Activated CD8-positive, alpha-beta memory T cell treated with anti-CD3 and anti-CD28 coated beads for 48 hours (primary cell): ENCODE measurements at places on chromosomes 16 and 17.

GRCh38 chr16:5865236-5865635 lies 767.6 kb upstream of the EEF2KMT start:
- no peak for DNase-seq

DNA sequence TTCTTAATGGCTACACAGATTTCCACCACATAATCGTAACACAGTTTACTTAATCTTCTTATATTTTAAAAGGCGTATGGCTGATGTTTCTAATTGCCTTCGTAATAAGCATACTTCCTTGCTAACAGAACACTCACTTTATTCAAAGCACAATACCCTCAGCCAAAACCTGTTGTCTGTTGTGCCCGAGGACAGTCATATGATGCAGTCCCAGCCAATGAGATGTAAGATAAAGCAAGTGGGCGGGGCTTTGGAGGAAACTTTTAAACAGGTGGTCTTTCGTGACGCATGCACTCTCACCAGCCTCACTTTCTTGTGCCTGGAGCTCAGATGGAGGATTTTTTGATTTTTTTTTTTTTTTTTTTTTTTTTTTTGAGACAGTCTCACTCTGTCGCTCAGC lies 174.1 kb downstream of the ZFHX3 start:
- DNase-seq = no peak

GRCh38 chr17:21374441-21375161 lies 1.6 kb upstream of the KCNJ12 start:
- no peak for DNase-seq

- no peak for DNase-seq
Measured at GRCh38 chr17:78324391-78325075, 35.3 kb downstream of the SOCS3 start.

DNA sequence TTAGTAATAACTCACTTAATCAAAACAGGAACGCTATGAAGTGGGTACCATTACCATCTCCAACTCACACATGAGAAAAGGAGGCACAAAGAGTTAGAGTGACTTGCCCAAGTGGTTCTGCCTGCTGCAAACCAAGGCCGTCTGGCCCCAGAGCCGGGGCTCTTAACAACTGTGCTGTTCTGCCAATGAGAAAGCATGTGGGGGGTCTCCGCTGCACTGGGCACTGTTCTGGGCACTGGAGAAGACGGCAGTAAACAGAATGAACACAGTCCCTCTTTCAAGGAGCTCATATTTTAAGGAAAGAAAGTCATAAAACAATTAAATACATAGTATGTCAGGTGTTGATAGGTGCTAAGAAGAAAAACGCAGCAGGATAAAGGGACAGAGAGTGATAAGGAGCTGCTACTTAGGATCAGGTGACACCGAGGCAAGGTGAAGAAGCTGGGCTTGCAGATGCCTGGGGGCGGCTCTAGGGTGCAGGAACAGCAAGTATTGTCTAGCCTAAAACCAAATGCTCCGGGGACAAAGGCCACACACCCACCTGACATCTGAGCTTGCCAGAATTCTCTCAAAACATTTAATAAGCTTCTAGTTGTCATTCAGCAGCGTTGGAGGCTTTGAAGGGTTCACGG lies 6.5 kb downstream of the STX8 start:
- DNase-seq = no peak

GRCh38 chr17:40448639-40449261 lies 5.5 kb downstream of the IGFBP4 start:
- DNase-seq = no peak

- DNase-seq = no peak
Measured at GRCh38 chr16:83171396-83171795, 544.6 kb downstream of the CDH13 start.

DNA sequence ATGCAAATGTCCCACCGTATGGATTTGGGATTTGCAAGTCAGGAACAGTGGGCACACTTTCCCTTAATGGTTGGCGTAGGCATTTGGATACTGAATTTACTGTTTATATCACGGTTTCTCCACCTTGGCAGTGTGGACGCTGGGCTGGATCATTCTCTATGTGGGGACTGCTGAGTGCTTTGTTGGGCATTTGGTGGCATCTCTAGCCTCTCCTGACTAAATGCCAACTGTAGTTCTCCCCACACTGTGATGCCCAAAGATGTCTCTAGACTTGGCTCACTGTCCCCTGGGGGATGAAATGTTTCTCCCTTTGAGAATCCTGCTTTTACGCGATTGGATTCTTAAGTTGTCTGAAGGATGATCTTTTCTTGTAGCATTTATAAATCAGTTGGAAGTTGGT lies 49.0 kb downstream of the RBFOX1 start:
- DNase-seq = no peak

DNA sequence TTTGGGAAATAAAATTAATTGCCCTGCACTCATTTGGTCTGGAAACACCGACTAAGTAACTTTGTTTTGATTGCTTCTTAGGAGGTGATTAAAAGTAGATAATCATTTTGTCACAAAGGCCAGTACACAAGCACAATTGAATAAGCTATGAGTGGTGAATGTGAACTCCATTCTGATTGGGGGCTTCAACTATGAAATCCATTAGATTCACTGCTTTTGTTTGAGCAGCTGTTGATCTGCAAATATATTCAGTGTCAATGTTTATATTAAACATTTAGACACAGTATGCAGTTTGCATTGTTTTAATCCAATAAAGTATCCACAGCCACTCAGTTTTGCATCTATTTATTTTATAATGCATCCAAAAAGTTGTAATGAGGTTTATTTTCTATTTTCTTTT lies 817.5 kb downstream of the CDH11 start:
- no peak for DNase-seq

GRCh38 chr16:64951193-64951592 lies 170.7 kb downstream of the CDH11 start:
- no peak for DNase-seq

- no peak for DNase-seq
Measured at GRCh38 chr17:75803883-75804282, 19.3 kb downstream of the UNK start.

GRCh38 chr16:69853481-69853880 lies 91.3 kb downstream of the WWP2 start:
- DNase-seq = no peak

DNA sequence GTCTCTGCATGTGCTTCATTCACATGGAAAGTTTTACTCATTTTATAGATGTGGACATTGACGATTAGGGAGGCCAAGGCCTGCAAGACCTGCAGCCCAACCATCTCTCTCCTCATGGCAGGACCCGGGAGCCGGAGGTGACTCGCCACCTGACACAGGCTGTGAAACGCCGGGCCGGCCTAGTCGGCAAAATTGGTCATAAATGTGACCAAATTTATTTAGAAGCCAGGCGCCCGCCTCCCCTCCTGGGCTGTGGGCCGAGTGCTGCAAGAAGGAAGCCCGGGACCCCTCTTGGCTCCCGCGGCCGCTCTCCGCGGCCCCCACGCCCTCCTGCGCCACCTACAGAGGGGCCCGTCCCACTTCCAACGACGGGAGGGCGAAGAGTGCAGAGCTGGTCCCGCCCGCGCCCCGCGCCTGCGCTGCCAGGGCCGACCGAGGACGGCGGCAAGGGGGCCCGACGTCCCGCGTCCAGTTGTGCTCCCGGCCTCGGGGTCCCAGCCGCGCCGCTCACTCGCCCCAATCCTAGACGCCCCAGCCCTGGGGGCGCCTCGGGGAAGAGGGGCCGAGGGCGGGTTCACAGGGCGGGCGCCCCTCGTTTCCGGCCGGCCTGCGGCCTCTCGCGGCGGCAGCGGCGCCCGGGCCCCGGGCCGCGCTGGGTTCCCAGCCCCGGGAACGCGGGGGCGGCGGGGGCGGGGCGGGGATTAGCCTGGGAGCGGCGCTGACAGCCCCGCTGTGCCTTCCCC lies 47.5 kb downstream of the WNT3 start:
- no peak for DNase-seq

DNA sequence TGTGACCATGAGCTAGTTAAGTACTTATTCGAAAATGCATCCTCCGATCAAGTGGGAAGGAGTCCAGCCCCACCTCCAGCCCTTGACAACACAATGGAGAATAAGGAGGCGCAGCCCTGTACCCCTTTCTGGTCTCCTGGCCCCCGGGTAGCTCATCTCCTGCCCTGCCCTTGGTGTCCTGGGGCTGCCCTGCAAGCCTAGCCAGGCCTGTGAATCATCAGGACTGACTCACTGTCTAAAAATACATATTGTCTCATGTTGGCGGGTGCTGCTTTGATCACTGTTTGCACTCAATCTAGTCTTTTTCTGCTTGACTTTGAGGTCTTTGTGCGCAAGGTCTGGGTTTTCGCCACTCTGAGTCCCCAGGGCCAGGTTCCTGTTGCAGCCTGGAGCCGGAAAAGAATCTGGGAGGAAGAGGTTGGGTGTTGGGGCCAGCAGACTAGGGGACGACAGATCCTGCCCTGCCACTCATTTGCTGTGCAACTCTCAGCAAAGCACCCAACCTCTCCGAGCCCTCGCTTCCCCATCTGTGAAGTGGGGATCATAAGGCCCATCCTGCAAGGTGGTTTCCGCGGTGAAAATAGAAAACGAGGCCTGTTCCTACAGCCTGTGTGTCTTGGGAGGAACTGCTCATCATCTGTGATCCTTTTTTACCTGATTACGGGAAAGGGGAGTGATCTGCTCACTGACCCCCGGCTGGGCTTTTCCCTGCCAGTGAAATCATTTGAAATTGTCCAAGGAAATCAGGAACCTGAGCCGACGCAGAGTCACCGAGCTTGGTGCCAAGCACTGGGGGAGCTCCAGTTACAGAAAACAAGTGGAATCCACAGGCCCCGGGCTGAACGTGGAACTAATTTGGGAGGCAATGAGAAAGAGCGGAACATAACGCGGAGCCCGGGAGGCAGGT lies 230.4 kb downstream of the PARN start:
- DNase-seq = no peak

GRCh38 chr16:51665436-51665998 lies 514.4 kb upstream of the SALL1 start:
- no peak for DNase-seq

- no peak for DNase-seq
Measured at GRCh38 chr17:77237232-77238008, 96.7 kb downstream of the SEC14L1 start.

- DNase-seq = no peak
Measured at GRCh38 chr17:80925688-80926335, 65.8 kb upstream of the CHMP6 start.

DNA sequence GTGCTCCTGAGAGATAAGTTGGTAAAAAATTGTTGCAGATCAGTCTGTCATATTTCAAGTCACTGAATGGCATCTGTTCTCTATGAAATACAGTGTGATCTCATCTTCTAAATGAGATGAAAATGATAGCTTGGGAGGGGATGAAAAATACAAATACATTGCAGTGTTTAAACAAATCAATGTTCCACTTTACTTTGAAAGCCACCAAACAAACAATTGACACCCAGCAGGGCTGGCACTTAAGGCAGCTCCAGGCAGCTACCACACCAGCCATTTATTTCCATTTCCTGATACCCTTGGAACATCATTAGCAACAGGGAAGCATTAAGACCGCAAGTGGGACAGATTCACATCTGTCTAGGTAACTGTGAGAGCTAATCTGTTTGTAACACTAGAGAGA lies 827.6 kb upstream of the KIF2B start:
- DNase-seq = no peak

DNA sequence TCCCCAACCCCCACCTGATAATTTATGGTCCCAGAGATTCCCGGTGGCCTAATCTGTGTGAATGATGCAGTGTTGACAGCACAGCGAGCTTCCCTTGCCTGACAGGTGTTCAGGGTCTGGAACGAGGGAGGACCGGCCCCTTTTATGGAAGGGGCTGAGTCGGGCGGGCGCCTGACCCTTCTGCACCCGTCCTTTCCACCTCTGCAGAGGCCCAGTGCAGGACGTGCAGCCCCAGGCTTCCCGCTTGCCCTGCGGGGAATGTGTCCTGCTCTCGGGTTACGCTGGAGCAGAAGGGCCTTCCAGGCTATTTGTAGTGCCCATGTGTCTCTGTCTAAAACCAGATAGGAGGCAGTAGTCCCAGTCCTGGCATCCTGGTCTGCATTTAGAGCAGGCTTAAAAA lies 16.2 kb downstream of the SMTNL2 start:
- no peak for DNase-seq

GRCh38 chr17:50064253-50065001 lies 8.5 kb downstream of the ITGA3 start:
- DNase-seq = no peak

DNA sequence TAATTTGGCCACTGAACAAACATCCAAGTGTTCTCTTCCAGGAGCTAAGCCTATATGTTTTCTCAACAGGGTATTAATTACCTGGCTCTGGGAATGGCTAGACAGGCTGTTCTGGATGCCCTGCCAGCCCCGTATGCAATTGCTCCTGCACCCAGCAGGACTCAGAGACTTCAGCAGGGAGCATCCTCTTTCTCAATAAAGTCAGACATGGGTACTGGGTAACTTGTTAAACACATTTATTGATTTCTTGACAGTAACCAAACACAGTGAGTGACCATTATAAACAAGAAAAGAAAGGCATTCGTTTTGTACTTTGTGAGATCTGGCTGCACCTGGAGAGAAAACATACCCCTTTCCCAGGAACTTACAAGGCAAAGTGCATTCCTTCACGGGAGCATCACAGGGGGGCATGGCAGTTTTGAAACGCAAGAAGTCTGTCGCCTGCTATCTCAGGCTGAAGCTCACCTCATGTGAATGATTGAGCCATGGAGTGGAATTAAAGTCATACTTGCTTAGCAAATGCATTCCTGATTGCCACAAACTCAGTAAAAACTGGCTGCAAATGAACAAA lies 369.8 kb downstream of the UTP18 start:
- DNase-seq = no peak

GRCh38 chr17:41689497-41690299 lies 1.0 kb downstream of the EIF1 start:
- DNase-seq = no peak

DNA sequence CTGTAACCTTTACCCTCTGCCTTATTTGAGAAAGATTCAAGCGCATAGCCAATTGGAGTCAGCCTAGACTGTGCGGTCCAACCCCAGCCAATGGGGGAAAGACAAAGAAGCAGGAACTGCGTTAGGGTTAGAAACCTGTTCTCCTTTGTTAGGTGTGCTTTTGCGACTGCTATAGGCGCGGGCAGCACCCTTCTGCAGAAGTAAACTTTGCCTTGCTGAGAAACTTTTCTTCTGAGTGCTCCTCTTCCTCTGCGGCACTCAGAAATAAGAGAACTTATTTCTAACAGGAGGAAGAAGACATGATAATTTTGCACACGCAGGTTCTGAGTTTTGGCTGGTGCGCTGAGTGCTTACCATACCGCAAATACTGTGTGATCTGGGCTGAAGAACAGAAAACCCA lies 9.0 kb downstream of the TXNL4B start:
- no peak for DNase-seq

DNA sequence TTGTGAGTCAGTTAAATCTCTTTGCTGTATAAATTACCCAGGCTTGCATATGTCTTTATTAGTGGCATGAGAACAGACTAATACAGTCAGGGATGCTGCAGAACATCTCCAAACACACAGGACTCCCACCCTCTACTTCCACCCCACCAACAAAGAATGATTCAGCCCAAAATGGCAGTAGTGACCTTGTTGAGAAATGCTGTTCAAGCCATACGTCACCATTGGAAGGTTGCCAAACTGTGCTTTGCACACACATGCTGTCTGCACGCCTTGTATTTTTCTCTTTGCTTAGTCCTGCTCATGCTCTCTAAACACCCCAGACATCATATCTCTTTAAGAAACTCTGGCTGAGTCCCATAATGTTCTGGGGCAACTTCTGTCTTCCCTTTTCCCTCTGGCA lies 589.6 kb downstream of the WWOX start:
- DNase-seq = no peak

GRCh38 chr17:76822184-76822778 lies 45.9 kb upstream of the MGAT5B start:
- no peak for DNase-seq

- no peak for DNase-seq
Measured at GRCh38 chr17:58001461-58002124, 5.5 kb downstream of the SRSF1 start.

- no peak for DNase-seq
Measured at GRCh38 chr17:45705123-45706009, 78.8 kb upstream of the CRHR1 start.

GRCh38 chr17:19958023-19958422 lies 19.6 kb downstream of the AKAP10 start:
- DNase-seq = no peak
